Stimulated activated CD4-positive, alpha-beta T cell treated with anti-CD3 and anti-CD28 coated beads, Interleukin-4, amount 100 ng/mL, for 48 hours (primary cell): ENCODE measurements at places on chromosomes 6 and 20.
A peak's percentile ranks its signal among the peaks of the same experiment; 100 is the strongest.

GRCh38 chr20:3932681-3933080, 43.5 kb downstream of the PANK2 start:
- DNase-seq = no peak

DNA sequence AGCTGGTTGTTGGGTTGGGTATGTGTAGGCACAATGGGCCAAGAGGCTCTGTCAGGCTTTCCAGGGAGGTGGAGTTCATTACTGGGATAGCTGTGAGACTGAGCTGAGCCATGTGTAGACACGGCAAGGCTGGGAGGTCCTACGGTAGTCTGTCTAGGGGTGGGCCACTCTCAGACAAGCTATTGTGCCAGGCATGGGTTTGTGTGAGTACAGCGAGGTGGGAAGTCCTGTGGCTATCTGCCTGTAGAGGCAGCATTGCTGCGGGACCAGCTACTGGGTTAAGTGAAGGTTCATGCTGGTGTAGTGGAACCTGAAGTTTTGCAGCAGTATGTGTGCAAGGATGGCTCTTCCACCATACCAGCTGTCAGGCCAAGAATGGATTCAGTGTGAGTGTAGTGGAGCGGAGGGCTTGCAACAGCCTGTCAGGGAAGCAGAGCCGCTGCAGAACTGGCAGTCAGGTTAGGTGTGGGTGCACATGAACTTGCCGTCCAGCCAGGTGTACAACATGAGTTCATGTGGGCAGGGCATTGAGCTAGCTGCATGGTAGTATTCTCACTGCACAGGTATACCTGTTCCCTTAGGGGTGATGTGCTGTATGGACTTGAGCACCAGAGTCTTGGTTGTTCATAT, 78.0 kb upstream of the CENPW start:
- no peak for DNase-seq

- no peak for DNase-seq
Observed at GRCh38 chr20:33272155-33272873, 10.7 kb upstream of the BPIFB1 start.

DNA sequence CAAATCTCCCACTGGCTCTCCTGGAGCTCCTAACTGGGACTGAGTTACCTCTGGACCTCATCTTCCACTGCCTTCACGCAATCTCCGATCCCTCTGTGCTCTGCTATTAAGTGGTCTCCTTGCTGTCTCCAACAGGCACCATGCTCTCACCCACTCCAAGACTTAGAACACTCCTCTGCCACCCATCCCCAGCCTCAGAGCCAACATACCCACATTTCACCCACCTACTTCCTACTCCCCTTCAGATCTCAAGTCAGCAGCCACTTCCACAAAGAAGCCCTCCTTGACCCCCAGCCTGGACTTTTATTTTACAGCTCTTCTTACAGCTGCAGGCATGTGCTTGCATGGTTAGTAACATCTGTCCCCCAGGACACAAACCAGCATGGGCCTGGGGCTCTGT, 29.6 kb upstream of the NOL4L start:
- DNase-seq = no peak

- DNase-seq = no peak
Observed at GRCh38 chr20:57815405-57815804, 105.6 kb upstream of the PMEPA1 start.

GRCh38 chr6:119610265-119610664, 260.7 kb upstream of the MAN1A1 start:
- DNase-seq = no peak

DNA sequence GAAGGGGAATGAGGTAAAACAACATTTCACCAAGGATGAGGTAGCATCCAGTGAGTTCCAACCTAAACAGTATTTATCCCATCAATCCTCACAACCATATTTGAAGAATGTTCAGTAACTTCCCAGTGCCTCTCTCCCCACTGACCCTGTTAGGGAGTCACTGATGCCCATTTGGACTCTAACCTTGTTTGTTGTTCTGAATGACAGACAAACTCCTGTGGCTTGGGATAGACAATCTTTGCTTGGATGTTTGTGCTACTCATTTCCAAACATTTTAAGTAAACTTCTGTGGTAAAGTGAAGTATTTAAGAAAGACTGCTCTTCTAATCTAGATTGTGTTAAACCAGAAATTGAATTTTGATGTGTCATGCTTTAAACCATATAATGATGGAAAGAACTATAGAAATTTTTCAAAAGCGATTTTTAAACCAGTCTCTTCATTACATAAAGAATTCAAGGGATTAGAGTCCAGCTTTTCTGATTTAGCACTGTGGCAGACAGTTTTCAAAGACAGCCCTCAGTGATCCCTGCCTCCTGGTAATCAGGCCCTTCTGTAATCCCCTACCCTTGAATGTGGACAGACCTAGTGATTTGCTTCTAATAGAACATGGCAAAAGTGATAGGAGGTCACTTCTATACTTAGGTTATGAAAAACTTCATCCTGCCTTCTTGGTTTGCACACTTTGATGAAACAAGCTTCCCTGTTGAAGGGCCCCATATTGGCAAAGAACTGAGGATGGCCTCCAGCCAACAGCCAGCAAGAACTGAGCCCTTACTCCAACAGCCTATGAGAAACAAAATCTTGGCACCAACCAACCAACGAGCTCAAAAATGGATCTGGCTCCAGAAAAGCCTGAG, 191.6 kb downstream of the DST start:
- no peak for DNase-seq

GRCh38 chr6:127083231-127083962, 35.1 kb upstream of the RSPO3 start:
- DNase-seq = no peak

GRCh38 chr20:18496042-18496441, 983 bp downstream of the RBBP9 start:
- no peak for DNase-seq

- DNase-seq = no peak
Observed at GRCh38 chr6:54236984-54237383, 71.3 kb upstream of the TINAG start.

GRCh38 chr6:14664621-14665315, 547.2 kb downstream of the CD83 start:
- DNase-seq = no peak

DNA sequence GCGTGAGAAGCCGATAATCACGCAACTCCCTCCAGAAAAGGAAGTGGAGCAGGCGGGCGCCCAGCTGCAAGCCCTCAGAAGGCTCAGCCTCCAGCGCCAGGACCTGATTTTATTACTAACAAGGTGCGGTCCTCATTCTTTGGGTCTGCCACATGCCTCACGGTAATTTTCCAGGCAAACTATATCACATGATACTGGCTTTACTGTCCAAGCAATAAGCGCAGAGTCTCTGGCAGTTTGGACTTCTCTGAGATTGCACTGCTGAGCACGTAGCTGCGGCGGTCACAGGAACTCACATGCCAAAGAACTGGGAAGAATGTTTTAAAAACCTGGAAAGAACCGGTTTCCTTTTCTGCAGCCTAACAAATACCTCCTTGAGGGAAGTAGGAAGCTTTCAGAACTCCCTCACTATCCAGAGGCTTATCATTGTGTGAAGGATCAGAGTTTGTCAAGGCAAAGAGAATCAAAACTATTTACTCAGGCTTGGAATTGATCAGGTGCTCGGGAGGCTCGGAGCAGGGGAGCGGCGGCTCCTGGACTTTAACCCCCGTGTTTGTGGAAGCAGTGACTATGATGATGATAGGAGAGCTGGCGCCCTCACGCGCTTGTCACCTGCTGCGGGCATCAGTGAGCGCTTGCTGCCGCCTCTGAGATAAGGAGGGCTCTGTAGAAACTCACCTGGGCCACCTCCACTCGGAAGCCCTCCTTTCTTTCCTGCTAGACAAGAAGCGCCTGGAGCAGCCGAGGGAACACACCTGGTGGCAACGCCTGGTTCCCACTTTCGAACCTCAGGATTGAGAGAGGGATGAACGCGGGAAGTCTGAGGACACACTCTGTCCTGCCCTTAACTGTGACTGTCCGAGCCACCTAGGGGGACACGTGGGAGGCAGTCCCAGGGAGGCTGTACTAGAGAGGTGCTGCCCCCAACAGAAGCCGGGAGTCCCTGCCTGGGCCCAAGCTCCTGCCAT, 27.2 kb upstream of the SYNJ2 start:
- DNase-seq = no peak

DNA sequence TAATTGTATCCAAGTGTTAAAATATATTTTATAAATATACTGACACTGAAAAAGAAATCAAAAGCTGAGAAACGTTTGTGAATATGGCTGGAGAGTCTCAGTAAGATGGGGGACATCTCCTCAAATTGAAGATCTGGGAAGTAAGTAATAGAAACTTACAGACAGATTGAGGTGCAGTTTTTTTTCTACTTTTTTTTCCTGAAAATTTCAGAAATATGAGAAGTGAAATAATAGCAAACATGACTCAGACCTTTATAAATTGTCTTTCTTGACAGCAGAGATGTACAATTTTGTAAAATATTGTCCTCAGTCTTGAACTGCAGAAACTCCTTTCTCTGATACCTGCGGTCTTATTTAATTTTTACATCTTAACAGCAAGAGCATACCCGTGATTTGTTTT, 347.1 kb downstream of the UTRN start:
- no peak for DNase-seq

GRCh38 chr6:149840345-149841075, 23.6 kb downstream of the LRP11 start:
- DNase-seq = peak; percentile 32

DNA sequence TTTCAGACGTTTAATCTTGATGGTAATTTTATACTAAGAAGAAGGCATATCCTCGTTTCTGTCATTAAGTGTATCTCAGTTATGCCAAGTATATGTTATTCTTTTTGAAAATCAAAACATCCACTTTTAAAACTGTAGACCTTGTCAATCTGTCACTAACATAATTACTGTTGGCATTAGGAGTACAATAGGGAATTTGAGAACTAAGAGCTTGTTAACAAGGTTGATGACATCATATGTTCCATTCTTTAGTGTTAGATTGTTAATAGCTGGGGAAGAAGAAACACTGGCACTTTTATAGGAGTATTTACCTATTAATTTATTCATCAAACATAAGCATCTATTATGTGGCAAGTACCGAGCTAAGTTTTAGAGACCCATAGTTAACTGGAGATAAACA, 76.2 kb downstream of the MAP3K4 start:
- DNase-seq = no peak

- DNase-seq = no peak
Observed at GRCh38 chr6:946546-946945, 253.6 kb upstream of the EXOC2 start.

DNA sequence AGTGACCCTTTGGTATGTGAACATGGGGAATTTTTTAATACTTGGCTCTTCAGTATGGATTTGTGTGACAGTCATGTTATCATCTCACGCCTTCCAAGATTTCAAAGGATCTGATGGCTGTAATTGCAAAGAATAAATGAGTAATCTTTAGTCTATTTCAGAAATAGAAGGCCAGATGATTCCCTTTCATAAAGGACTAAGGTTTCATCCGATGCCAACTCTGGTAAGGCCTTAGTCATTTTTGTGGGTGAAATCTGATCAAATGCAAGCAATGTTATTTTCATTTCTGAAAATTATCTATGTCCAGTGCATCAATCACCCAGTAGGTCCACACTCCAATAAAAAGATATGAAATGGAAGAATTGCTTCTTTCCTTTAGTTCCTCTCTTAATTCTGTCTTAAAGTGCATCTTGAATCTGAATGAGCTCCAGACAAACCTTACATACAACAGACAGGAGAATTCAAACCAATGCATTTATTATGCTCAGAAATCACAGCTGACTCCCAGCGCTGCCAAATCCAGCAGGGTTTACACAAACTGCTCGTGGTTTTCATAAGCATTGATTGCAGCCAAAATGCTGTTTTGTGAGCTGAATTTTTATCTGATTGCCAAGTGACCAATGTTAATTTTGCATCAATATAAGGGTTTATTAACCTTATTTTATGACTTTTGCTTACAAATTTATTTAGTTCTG, 565.2 kb upstream of the MARCKS start:
- no peak for DNase-seq
